ENCODE measurements at places on chromosomes 5 and 9. TPM values are rescaled to one million over a fixed set of nuclear protein-coding genes. Genes with fewer than 3 reads are reported as not detected.

GRCh38 chr9:129253803-129254381 is 75.8 kb upstream of the IER5L start:
- DNase-seq, result no peak

DNA sequence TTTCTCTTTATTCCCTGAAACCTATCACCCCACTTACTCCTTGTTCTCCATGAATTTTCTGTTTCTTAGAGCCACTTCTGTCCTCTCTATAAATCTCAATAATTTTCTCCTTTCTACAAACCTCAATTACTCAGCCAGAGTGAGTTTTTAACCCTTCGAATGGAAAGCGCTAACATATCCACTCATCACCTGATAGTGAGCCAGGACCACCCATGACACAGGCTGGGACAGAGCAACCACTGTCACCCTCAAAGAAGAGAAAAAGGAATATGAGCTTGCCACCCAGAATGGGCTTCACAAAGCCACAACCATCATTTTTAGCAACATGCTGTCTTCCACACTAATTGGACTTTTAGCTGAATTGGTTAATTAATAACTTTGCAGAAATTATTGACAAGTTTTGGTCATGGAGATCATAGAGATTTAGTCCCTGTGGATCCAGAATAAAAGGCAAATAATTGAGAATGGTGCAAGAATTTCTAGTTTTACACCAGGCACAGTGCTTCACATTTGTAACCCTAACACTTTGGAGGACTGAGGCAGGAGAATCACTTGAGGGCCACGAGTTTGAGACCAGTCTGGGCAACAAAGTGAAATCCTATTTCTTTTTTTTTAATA is 32.1 kb upstream of the SELENOP start:
- DNase-seq, result no peak

GRCh38 chr5:107615299-107615817 is 55.4 kb downstream of the EFNA5 start:
- DNase-seq, result no peak

- DNase-seq, result no peak
Measured at GRCh38 chr5:142164315-142164714, 55.7 kb downstream of the NDFIP1 start.

DNA sequence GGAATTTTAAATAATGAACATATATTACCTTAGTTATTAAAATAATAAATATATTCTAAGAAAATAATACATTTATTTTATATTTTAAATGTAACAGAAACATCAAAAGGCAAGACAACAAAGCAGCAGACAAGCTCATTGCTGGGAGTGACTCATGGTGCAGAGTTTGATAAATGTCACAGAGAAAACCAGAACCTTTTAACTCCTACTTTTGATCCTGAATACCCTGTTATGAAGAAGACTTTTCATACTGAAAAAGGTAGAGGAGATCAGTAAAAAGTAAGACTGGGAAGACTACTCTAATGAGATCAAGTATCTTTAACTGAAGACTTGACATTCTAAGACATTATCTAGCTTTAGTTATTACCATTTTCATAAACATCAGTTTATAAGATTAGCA is 99.0 kb upstream of the GNA14 start:
- no peak for DNase-seq

GRCh38 chr5:125263356-125263755 is 516.9 kb upstream of the ZNF608 start:
- no peak for DNase-seq

DNA sequence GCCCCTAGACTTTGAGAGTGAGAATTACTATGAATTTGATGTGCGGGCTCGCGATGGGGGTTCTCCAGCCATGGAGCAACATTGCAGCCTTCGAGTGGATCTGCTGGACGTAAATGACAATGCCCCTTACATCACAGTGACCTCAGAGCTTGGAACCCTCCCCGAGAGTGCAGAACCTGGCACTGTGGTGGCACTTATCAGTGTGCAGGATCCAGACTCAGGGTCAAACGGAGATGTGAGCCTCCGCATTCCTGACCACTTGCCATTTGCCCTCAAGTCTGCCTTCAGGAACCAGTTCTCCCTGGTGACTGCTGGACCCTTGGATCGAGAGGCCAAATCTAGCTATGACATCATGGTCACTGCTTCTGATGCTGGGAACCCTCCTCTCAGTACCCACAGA is 1.3 kb downstream of the PCDHGC4 start:
- DNase-seq, result no peak

DNA sequence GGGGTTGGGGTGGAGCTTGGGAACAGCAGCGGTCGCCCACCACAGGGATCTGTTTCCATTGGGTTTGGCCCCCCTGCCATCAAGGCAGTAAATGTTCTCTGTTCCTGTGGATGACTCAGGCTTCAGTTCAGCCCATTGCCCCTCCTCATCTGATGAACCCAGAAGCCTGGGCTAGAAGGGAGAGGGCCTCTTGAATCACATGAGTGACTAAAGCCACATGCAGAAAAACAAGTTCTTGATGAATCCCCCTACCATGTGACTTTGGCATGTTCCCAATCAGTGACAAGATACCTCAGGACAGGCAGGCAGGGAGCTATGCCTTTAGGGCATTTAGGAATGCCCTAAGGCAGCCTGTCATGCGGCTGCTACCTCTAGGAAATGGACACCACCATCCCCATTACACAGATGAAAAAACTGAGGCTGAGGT is 2.5 kb downstream of the SH3PXD2B start:
- DNase-seq, result no peak

ISL1 gene
- total RNA-seq, result not detected

STING1 gene
- 0.29 TPM for total RNA-seq

DIMT1 gene
- 19.5 TPM for total RNA-seq

TRPM3 gene
- total RNA-seq, result not detected

All from B cell (primary cell).